Inflammatory macrophage treated with lipopolysaccharide for 1 hour (primary cell): ENCODE measurements at places on chromosomes 12 and 14.

DNA sequence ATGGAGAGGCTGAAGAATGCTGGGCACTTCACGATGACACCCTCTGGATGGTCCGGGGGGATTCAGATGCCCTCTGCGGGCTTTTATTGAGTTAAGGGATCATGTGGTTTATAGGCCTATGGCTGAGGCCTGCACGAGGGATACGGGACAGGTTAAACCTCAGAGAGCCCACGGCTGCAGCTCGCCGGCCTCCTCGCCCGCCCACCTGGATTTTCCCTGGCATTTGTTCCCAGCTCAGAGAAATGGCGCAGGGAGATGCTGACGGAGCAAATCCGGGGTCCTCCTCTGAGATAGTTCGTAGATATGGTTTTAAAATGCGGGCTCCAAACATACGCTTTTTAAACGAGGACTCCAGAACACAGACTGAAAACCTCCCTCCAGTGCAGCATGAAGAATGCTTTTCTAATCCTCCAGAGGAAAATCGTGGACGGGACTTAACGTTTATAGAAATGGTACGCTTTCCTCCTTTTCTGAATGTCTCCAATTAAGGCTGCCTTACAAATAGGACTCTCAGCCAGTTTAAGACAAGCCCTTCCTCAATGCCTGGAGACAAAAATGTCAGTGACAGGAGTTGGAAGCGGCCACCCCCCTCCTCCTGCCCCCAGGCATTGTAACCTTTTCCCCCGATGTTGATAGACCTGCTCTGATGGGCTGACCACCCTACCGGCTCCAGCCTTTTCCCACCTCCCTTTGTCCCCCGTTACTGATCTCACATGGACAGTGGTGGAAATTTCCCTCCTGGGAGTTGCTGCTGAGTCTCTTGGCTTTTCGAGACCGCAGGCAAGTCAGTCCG lies 16.6 kb downstream of the CCND2 start:
- DNase-seq, result no peak

- no peak for DNase-seq
Measured at GRCh38 chr14:32939254-32940065, 781 bp downstream of the NPAS3 start.

DNA sequence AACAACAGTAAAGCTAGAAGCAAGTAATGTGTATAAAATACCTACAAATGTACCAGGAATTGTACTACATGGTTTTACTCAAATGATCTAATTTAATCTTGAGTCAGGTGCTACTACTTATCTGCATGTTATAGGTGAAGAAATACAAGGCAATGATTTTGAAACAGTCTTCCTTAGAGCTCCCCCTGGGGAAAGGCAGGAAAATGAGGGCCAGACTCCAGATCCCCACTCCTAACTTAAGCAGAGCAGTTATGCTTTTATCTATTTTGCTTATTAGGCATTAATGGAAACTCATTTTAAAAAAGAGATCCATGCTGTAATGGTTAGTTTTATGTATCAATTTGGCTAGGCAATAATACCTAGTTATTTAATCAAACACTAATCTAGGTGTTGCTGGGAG lies 109.3 kb upstream of the CPSF6 start:
- DNase-seq, result no peak

DNA sequence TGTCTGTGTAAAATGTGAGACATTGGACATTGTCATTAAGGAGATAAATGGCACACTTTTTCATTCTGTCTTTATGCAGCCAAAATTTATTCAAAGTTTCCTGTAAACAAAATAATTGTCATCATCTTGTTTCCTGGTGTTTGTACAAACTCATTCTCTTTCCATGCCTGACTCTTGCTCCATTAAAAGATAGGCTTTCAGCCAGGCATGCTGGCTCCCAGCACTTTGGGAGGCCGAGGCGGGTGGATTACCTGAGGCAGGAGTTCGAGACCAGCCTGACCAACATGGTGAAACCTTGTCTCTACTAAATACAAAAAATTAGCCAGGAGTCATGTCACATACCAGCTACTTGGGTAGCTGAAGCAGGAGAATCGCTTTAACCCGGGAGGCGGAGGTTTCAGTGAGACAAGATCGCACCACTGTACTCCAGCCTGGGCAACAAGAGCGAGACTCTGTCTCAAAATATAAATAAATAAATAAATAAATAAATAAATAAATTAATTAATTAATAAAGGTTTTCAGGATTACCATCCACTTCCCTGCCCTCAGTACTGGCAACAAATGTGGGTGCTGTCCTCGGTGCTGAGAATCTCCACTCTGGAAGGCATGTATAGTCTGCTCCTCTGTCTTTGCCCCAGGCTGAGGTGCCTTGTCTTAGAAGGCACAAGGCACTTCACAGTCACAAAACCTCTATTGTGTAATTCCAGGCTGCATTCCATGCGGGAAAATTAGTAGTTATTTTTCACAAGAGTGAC lies 83.2 kb downstream of the PAH start:
- DNase-seq, result no peak

GRCh38 chr12:29427964-29428363 lies 47.0 kb upstream of the ERGIC2 start:
- peak; percentile 50 for DNase-seq

DNA sequence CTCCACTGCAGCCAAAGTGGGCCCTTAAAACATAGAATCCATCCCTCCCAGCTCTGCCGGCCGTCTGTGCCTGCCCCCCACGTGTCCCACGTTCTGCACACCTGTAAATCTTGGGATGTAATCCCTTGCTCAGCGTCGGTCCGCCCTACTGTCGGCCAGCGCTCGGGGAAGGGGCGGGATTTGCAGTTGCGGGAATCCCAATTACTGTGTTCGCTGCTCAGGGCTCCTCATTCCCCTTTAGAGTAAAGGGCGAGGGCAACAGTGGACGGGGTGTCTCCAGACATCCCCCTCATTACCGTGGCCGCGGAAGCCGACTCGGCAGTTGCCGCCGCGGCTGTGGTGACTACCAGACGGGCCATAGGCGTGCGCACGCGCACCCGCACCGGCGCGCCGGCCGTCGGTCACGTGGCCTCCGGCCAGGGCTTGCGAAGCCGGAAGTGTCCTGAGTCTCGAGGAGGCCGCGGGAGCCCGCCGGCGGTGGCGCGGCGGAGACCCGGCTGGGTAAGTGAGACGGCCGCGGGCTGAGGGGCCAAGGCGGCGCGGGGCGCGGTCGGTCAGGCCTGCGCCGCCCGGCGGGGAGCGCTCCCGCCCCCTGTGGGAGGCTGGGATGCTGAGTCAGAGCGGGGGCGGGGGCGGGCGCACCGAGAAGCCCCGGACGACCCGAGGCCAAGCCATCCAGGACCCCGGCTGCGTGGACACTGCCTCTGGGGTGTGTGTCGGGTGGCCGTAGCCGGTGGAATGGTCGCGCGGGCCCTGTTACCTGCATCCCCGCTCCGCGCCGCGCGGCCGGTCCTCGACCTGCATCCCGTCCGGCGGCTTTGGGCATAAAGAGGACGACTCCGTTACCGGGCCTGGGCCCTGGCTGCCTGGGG lies at the start of gene TBK1:
TSS of gene TBK1 (plus strand) at position 434 of the 872 bp plus-strand sequence. CDS start 3,751 bp downstream, outside the sequence.
- DNase-seq, result peak; percentile 84

DNA sequence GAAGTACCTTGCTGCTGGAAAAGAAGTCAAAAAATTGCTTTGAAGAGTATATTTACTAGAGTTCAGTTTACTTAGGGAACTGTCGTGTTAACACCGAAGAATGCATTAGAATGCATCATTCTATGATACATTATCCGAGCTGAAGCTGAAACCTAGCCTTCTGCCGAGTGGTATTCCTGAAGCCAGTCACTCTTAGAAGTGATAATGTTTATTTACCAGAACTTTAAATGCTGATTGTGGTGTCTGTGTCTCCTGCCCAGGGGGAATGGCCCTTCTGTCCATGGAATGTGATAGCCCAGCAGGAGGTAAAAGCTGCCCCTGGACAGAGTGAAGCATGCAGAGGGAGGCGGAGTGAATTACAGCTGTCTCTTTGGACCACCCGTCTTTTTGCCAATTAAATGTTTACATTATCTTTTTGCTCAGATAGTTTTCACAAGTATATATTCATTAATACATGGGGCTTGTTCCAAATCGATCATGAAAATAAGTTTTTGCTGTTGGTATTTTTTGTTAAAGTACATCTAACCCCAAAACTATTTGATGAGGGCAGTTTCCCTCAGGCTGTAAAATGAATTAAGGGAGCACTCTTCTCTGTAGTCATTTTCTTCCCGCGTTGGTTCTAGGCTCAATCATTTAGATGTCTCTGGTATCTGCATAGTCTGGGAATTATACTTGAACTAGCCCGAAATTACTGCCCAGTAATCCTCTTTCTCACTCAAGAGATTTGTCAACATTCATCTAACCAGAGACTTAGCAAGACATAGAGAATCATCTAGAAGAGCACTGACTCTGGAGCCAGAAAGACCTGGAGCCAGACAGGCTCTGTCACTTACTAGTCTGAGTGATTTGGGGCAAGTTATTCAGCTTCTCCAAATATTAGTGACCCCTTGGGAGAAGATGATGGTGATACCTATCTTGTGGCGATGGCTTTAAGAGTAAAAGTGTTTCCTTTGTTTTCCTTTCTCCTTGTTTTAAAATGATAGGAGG lies 147.6 kb downstream of the CRADD start:
- no peak for DNase-seq

DNA sequence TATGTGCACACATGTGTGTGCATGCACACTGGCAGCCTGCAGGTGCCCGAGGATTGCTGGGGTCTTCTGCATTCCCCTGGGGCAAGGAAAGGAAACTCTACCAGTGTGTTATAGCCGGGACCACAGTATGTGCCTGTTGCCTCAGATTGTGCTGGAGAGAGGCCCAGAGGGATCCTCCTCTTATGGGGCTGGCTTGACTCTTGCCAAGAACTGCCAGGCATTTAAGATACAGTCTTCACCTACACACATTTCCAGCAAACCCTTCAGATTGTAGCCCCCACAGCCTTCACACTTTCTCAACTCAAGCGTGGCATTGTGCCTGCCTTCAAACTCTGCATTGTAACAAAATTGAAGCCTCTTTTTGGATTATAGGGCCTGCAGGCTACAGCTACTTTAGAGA lies 176.7 kb upstream of the DYRK2 start:
- DNase-seq, result no peak

DNA sequence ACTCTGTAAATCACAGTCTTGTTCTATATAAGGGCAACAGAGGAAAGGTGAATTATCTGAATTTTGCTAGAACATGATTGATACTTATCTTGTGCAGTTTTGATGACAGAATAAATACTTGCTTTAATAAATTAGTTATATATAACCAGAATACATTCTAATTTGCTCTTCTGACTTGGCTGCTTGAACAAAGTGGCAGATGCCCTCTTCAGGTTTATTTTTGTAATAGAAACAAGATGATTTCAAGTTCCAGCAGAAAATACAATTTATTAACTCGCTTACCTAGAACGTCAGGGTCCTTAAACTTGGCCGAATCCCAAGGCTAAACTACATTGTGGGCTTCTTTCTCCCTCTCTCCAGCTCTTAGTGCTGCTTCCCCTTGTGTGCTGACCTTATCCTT lies 57.6 kb upstream of the SSTR1 start:
- DNase-seq, result no peak

DNA sequence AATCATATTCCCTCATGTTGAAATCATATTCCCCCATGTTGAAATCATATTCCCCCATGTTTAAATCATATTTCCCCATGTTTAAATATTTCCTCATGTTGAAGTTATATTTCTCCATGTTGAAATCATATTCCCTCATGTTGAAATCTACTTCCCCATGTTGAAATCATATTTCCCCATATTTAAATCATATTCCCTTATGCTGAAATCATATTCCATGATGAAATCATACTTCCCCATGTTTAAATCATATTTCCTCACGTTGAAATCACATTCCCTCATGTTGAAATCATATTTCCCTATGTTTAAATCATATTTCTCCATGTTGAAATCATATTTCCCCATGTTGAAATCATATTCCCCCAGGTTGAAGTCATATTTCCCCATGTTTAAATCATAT lies 34.6 kb upstream of the ADGRD1 start:
- peak; percentile 46 for DNase-seq

GRCh38 chr14:63922696-63923421 lies 70.1 kb downstream of the SYNE2 start:
- no peak for DNase-seq

GRCh38 chr14:75128596-75128990 lies 1.7 kb upstream of the NEK9 start:
- DNase-seq, result no peak

DNA sequence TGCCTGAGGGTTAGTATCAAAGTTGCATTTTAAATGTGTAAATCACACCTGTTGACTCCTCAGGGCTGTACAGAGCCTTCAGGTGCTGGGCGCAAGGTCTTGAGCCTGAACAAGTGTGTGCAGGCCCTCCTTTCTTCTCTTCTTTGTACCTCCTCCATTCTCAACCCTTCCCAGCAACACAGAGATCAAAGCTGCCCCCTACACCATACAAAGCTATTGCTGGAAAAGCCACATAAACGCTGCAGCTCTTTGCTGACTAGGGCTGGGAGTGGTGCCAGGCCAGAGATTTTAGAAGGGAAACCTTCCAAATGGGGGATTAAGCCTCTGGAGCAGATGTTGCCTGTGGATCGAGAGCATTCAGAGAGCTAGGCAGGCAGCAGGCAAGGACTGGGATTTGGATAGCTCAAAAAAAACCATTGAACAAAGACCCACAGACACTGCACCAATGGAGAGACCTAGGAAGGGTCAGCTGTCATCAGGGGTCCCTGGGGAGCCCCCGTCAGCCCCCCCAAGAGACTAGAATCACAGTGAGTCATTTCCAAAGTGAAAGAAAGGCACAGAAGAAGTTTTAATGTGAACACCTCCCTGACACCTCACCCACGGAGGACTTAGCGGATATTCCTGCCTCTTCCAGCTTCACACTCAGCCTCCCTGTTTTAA lies 18.2 kb upstream of the SUSD6 start:
- no peak for DNase-seq

GRCh38 chr12:43011383-43011926 lies 421.9 kb upstream of the PRICKLE1 start:
- DNase-seq, result no peak

- peak; percentile 52 for DNase-seq
Measured at GRCh38 chr12:75738486-75738885, 227.1 kb upstream of the KRR1 start.

GRCh38 chr14:93676416-93676958 lies 111.8 kb downstream of the PRIMA1 start:
- DNase-seq, result no peak

- DNase-seq, result no peak
Measured at GRCh38 chr12:34295366-34296142, 273.3 kb downstream of the ALG10 start.

DNA sequence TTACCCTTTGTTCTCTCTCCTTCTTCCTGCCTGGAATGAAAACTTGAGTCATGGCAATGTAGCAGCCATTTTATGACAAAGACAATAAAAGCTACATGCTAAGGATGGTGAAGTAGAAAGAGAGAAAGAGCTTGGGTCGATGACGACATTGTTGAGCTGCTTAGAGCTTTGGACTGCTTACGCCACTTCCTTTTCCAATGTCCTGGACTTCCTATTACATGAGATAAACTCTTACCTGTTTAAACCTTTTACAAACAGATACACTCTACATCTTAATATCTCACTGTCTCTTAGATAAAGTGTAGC lies 70.1 kb downstream of the PEBP1 start:
- peak; percentile 23 for DNase-seq

- DNase-seq, result no peak
Measured at GRCh38 chr12:131456301-131457027, 254.4 kb upstream of the SFSWAP start.

- DNase-seq, result no peak
Measured at GRCh38 chr12:22285846-22286245, 48.7 kb downstream of the ST8SIA1 start.

GRCh38 chr12:98154850-98155249 lies 360.5 kb upstream of the TMPO start:
- no peak for DNase-seq
